ENCODE measurements at places on chromosomes 13 and 19. TPM values are rescaled to one million over a fixed set of nuclear protein-coding genes. Genes with fewer than 3 reads are reported as not detected.

Gene AMER2
- polyA plus RNA-seq = not detected

Gene LATS2
- polyA plus RNA-seq = 5.5 TPM

Gene KCNJ14
- polyA plus RNA-seq = 0.28 TPM

Gene HIPK4
- not detected for polyA plus RNA-seq

Gene FUT2
- 0.28 TPM for polyA plus RNA-seq

Gene ZNF708
- 2.1 TPM for polyA plus RNA-seq

Gene CRB3
- polyA plus RNA-seq = 51.9 TPM

Gene SELENOV
- polyA plus RNA-seq = not detected

Gene TMEM255B
- 11.9 TPM for polyA plus RNA-seq

Gene RPS28
- polyA plus RNA-seq = 1,887 TPM

Gene ADGRE3
- not detected for polyA plus RNA-seq

Gene MYO1F
- polyA plus RNA-seq = 1.7 TPM

Gene ZNF793
- 4.3 TPM for polyA plus RNA-seq

Gene PRODH2
- polyA plus RNA-seq = 409 TPM

Gene SHANK1
- polyA plus RNA-seq = 0.24 TPM

Gene NOTCH3
- polyA plus RNA-seq = 15.1 TPM

Gene SPACA4
- polyA plus RNA-seq = not detected

Gene LILRA1
- polyA plus RNA-seq = 0.43 TPM

Gene KLHL1
- 0.13 TPM for polyA plus RNA-seq

Gene STOML3
- polyA plus RNA-seq = not detected

Gene CASP14
- not detected for polyA plus RNA-seq

Gene SIGLEC14
- 0.26 TPM for polyA plus RNA-seq

Gene LIM2
- polyA plus RNA-seq = not detected

Gene JSRP1
- 0.37 TPM for polyA plus RNA-seq

Gene KLK12
- not detected for polyA plus RNA-seq

Gene ELAVL3
- polyA plus RNA-seq = not detected

Gene RETN
- polyA plus RNA-seq = not detected

Gene LILRA5
- polyA plus RNA-seq = 1.4 TPM

Gene MRPL57
- 47.1 TPM for polyA plus RNA-seq

Gene ADAMTSL5
- 1.4 TPM for polyA plus RNA-seq

Gene MUC16
- polyA plus RNA-seq = not detected

Gene ZC3H4
- polyA plus RNA-seq = 5.7 TPM

Gene GPR42
- polyA plus RNA-seq = not detected

Gene ZNF83
- polyA plus RNA-seq = 51.8 TPM

Gene METTL21C
- polyA plus RNA-seq = not detected

Gene ZNF526
- polyA plus RNA-seq = 2.6 TPM

Gene PHLDB3
- polyA plus RNA-seq = 8.2 TPM

Gene TBXA2R
- 8.8 TPM for polyA plus RNA-seq

Gene RNF17
- not detected for polyA plus RNA-seq

Gene PSG6
- polyA plus RNA-seq = not detected

Gene TSKS
- polyA plus RNA-seq = 0.47 TPM

Gene KLF1
- polyA plus RNA-seq = not detected

Gene ETV2
- polyA plus RNA-seq = 3.3 TPM

Gene OLFM4
- polyA plus RNA-seq = 14.6 TPM

Gene NANOS3
- not detected for polyA plus RNA-seq
